AG09319 (cell line): ENCODE measurements at places on chromosomes 1 and 21.

- no peak for DNase-seq
Measured at GRCh38 chr1:22319608-22320007, 132.0 kb upstream of the ZBTB40 start.

DNA sequence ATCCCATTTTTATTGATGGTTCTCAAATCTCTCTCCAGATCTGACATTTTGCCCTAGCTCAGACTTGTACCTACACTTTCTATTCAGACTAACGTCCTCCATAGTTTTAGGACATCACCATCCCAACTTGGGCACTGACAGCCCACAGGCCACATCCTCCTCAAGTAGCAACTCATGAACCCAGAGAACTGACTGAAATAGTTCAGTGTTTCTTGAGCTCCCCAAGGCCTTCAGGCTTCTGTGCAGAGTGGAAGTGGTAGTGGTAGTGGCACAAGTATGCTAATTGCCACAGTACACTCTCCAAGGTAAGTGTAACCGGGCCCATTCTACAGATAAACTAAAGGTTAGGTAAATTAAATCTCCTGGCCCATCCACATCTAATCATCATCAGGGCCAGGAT is 112.6 kb downstream of the SLC45A1 start:
- no peak for DNase-seq

GRCh38 chr1:91863498-91863897 is 22.5 kb downstream of the TGFBR3 start:
- no peak for DNase-seq

- no peak for DNase-seq
Measured at GRCh38 chr1:228064296-228064695, 18.2 kb upstream of the ARF1 start.

DNA sequence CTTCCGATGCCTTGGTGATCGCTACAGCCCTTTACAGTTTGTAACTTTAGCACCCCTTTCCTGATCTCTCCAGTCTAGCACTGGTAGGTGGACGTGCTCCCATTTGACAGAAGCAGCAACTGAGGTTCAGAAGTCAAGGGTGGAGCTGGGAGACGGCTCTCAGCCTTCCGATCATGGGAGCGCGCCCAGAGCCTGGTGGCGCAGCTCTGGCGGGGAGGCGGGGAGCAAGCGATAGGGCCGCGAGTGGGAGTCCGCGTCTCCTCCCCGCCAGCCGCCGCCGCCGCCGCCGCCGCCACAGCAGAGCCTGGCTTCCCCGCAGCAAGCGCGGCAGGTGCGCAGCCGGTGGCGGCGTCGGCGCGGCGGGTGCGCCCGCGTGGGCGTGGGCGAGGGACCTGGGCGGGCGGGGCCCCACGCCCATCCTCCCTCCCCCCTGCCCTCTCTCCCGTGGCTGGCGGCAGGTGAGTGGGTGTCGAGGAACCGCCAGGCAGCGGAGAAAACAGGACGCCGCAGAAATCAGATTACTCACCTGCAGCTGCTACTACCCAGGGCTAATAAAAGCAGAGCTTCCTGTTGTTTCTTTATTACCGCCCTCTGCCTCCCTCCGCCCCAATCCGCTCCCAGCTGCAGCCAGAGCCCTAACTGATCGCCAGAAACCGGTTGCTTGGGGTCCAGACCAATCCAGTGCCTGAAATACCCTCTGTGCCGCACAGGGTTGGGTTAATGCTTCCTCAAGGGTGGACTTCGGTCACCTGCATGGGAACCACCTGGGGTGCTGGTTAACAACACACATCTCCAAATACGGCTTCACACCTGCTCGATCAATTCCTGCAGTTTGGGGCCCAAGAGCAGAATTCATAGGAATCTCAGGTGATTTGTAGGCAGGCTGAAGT is 60.2 kb upstream of the ID3 start:
- no peak for DNase-seq

DNA sequence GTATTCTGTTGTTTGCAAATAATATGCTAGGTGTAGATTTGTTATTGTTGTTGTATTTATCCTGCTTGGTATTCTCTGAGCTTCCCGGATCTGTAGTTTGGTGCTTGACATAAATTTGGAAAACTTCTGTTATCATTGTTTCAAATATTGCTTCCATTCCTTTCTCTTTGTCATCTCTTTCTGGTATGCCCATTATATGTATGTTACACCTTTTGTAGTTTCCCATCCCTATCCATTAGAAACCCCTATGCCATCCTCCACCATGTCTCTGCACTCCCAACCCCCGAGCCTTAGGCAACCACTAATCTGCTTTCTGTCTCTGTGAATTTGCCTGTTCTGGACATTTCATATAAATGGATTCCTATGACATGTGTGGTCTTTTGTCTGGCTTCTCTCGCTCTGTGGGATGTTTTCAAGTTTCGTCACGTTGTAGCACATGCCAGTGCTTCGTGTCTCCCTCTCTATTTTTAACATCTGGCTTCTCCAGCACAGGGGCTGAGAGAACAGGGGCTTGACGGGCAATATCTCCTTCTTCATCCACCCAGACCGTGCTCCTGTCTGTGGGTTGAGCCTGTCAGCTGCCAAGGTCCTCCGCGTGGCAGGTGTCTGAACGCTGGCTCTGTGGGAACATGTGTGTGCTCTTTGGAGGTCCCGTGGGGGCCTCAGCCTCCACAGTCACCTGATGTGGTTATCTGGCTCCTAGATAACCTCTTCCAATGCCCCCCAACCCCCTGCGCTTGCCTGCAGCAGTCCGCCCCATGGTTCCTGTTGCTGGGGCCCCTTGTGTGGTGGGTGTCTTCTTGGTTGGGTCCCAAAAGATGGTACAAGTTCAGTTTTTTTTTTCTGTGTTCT is 32.8 kb upstream of the MAN1C1 start:
- no peak for DNase-seq

GRCh38 chr1:8510041-8510823 is 192.3 kb downstream of the SLC45A1 start:
- DNase-seq: peak; percentile 87

DNA sequence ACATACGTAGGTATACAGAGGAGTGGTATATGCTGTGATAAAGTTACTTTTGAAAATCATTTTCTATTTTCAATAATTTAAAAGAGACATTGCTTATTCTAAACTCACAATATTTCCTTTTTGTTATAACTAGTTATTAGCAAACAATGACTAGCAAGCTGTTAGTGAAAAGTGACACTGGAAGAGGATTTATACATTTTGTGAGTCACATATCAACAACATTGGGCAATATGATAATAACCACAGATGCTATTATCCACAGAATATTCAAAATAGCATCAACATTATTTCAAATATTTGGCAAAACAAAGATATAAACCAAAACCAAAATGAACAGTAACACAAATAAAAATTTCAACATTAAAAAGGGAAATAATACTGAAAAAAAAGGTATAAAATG is 104.0 kb upstream of the HP1BP3 start:
- DNase-seq: no peak

DNA sequence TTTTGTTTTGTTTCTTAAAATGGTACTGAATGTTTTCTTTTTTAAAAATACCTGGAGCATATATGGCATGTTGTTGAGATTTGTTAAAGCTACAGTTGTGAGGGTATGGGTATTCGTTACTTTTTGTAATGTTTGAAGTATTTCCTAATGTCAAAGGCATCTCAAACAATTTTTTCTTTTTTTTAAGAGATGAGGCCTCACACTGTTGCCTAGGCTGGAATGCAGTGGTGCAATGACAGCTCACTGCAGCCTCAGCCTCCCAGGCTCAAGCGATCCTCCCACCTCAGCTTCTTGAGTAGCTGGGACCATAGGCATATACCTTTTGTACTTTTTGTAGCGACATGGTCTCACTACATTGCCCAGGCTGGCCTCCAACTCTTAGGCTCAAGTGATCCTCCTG is 16.1 kb downstream of the CLCN6 start:
- no peak for DNase-seq

GRCh38 chr21:34282223-34282622 is 81.6 kb upstream of the KCNE2 start:
- DNase-seq: no peak

DNA sequence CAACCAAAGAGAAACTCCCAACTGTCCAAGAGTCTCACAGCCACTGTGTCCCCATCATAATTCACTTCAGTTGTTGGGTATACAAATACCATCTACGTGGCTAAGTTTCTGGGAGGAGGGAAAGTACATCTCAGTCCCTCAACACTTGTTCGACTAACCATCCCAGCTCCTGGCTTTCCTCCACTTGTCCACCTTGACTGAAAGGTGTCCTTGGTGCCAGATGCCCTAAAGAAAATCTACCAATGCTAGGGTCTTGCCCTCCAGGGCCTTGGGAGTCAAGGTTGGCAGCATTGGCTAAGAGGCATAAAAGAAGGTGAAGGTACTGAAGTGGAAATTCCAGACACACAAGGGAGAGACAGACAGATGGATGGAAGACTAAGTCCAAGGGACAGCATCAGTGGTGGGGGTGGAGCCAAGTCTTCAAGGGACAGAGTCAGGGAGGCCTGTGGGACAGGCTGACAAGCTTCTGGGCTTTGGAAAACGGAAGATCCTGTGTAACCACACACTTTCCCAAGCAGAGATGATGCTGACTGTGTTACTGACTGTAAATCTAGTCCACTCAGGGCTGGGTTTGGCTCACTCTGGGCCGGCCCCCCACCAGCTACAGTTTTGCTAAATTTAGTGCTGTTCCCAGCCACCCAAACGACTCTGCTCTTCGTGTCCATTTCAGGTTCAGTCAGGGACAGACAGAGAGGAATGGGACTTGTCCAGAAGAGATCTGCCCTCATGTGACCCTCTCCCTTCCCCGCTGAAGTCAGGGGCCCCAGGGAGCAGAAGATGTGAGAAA is 60.1 kb downstream of the CD34 start:
- no peak for DNase-seq

- DNase-seq: no peak
Measured at GRCh38 chr1:90127288-90127953, 132.5 kb downstream of the ZNF326 start.
